ENCODE measurements at places on chromosomes 2 and 18. TPM values are rescaled to one million over a fixed set of nuclear protein-coding genes. Genes with fewer than 3 reads are reported as not detected.

NR4A2 gene
- total RNA-seq, result not detected

CTDSP1 gene
- total RNA-seq, result 63.5 TPM

GLI2 gene
- 22.5 TPM for total RNA-seq

ALLC gene
- not detected for total RNA-seq

FIGN gene
- total RNA-seq, result 1.6 TPM

TOGARAM2 gene
- 0.43 TPM for total RNA-seq

MC5R gene
- not detected for total RNA-seq

All from fibroblast of villous mesenchyme (primary cell).